ENCODE measurements at places on chromosomes 3 and 15.

DNA sequence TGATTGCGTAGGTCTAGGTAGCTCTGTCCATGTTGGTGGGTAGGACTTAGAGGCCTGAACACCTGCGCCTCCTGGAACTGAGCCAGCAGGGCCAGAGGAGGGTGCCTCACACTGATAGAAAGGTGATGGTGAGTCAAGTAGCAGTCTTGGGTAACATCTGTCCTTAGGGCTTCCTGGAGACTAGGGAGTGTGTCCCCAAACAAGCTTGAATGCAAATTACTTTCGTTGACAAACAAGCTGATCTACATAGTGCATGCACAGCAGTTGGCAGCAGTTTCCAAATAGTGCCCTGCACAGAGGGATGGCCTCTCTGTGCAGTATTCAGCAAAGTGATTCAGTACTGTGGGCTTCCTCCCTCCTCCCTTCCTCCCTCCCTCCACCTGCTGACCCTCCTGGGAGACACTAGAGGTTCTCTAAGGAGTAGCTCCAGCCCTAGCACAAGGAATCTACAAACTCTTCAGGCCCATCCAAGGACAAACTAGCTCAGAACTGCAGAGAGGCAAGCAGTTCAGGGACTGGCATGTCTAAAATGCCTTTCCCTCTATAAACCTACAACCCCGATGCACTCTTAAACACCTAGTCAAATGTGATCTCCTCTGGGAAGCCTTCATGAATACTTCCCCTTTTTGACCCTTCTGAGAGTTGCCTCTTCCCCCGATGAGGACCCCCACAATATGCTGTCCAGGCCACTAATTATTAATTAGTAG lies 61.0 kb downstream of the TLE3 start:
- no peak for DNase-seq

DNA sequence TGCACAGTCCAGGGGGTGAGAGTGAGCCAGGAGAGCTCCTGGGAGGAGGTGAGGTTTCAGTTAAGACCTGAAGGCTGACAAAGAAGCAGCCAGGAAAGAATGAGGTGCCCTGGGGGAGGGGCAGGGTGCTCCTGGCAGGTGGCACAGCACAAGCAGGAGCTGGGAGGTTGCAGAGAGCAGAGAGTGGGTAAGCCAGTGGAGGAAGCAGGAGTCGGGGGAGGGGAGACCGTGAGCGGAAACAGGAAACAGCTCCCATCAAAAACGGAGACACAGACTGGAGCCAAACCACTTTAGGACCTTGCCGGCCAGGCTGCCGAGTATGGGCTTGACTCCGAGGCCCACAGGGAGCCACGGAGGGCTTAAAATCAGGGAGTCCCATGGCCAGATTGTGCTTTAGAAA lies 12.1 kb upstream of the FBLN2 start:
- DNase-seq = no peak

GRCh38 chr3:45341876-45342275 lies 46.5 kb upstream of the LARS2 start:
- DNase-seq = no peak

GRCh38 chr3:4983739-4984510 lies 4.7 kb downstream of the BHLHE40 start:
- DNase-seq = no peak

DNA sequence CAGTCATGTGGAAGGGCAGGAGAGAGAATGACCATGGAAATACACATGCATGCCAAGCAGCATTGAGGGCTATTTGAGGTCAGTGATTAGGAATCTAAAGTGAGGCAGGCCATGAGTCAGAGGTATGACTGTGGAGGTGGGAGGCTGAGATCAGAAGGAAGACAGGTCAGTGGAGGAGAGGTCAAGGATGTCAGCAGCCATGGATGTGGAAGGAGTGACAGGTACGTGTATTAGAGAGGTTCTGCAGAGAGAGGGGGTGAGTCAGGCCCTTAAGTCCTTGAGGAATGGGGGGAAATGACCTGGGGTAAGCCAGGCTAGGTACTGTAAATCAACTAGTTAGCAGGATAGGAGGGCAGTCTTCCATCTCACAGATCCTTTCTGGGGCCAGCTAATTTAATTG lies 166.6 kb downstream of the ANO10 start:
- DNase-seq = peak; percentile 39

DNA sequence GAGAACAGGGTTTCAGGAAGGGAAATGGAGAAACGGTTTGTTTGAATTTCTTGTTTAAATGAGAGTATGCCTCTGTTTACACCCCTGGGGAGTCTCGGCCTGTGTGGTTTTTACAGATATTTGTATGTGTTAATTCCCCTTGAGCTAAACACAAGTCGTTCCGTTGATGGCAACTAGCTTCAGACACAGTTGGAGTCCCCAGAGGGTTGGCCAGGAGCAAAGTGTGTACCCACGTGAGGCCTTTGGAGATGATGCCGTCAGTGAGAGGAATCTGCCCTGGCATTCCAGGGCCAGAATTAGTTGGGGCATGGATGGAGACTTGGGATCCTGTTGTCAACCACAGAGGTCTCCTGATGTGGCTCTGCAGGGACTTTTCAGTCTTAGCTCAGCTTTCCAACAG lies 44.0 kb downstream of the CEMIP start:
- DNase-seq = no peak

GRCh38 chr3:188801393-188801792 lies 370.4 kb upstream of the TPRG1 start:
- no peak for DNase-seq

DNA sequence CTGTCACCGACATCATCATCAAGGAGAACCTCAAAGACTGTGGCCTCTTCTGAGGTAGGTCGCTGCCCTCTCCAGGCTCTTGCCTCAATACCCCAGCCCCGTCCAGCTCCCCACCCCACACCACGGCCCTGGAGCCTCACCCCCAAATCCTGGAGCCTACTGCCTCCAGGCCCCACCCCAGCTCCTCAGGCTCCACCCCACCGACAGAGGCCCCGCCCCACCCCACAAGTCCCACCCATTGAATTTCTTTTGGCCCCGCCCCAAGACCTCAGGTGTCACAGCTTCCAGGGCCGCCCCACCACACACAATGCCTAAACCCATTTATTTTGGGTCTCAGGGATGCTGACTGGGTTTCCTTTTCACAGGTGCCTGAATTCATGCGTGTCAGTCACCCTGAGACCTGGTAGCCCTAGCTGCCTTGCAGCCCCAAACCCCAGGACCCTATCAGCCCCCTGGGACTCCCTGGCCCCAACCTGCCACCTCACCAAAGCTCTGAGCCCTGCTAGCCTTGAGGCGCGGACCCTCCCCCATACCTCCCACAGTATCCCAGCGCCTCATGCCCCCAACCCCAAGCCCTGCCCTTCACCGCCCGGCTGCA lies 3.6 kb downstream of the GNAT1 start:
- no peak for DNase-seq

GRCh38 chr3:2525968-2526367 lies 427.3 kb downstream of the CNTN4 start:
- no peak for DNase-seq

DNA sequence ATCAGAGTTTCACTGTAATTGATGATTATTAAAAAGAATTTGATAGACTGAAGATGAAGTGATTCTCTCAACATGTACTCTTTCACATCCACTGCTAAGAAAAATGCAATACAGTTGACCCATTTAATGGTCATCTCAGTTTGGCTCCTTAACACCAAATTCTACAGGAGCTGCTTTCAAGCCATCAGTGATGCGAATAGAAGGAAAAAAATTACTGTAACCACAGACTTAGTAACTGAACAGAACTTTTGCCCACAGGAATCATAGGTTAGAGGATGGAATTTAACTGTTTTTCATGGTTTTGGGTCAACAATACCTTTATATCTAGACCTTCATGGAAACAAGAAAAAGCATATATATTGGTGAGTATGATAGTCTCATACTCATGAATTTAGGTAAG lies 633.5 kb downstream of the CADM2 start:
- no peak for DNase-seq

DNA sequence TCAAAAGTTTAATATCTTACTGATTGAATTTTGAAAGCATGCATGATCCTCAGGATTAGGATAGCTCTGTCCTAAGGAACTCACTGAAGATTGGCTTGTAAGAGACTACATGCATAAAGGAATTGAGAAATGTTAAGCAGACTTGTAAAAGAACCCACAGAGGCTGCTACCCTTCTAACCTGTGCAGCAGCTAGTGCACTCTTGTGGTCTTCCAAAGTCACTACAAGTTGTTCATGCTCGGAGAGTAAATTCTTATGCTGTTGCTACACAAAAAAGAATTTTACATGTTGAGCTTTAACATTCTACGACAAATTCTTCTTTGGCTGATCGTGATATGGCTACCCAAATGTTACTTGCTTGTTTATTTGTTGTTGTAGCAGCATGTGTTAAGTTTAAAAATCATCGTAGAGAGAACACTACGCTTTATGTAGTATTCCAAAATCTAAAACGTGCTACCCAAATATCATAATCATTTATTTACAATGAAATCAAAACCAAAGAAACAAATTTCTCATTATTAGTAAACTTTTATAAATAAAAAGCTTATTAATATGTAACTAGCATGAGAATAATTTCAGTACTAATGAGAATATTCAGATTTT lies 55.0 kb downstream of the GOLIM4 start:
- DNase-seq = no peak

DNA sequence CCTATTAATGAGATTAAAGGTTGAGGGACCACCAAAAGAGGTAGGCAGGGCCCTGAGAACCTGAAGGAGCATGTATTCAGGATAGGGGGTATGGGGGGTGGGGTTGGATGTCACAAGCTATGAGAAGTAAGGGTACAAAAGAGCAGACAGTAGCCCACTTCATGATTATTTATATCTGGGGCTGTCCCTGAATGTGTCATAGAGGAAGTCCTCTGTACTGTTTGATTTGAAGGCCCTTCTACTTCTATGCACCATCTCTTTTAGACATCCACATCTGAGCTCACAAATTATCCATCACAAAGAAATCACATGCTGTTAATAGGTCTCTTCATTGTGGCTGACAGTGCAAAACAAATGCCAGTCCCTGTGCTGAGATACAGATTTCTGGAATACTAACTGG lies 68.6 kb downstream of the FHIT start:
- DNase-seq = no peak

DNA sequence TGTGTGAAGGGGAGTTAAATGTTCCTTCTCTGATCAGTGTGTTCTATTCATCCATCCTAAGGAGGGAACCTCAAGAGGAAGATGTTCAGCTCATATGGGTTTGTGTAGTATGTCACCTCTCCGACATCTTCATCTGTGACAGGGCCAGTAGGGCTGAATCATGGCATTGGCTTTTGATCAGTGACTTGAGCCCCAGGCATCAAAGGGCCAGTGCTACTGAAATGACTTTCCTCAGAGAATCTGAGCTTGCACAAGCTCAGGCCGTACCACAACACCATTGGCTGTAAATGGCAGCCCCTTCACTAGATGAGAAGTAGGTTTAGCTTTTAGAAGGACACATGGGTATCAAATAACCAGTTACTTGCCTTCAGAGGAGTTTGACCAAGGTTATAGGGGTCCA lies 183.2 kb upstream of the NR2E3 start:
- DNase-seq = no peak

- peak; percentile 35 for DNase-seq
Observed at GRCh38 chr15:33089878-33090757, 104.4 kb downstream of the FMN1 start.

DNA sequence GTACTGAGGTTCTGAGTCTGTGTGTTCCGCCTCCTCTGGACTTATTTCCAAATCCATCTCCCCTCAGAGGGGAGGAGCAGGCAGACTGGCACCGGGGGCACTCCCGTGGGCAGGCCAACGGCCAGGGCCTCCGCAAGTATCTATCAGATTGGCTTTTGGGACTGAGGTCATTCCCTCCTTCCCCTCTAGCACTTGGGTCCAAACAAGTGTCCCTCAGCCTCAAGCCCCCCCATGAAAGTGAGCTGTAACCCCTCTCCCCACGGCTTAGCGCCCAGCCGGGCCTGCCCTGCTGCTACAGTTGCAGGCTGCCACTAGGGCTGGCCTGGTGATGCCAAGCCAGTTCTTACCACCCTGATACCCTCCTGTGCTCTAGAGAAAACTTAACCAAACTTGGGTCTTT lies 17.4 kb downstream of the ITGA11 start:
- DNase-seq = no peak

- DNase-seq = no peak
Observed at GRCh38 chr3:194543550-194543949, 56.7 kb upstream of the ATP13A3 start.

DNA sequence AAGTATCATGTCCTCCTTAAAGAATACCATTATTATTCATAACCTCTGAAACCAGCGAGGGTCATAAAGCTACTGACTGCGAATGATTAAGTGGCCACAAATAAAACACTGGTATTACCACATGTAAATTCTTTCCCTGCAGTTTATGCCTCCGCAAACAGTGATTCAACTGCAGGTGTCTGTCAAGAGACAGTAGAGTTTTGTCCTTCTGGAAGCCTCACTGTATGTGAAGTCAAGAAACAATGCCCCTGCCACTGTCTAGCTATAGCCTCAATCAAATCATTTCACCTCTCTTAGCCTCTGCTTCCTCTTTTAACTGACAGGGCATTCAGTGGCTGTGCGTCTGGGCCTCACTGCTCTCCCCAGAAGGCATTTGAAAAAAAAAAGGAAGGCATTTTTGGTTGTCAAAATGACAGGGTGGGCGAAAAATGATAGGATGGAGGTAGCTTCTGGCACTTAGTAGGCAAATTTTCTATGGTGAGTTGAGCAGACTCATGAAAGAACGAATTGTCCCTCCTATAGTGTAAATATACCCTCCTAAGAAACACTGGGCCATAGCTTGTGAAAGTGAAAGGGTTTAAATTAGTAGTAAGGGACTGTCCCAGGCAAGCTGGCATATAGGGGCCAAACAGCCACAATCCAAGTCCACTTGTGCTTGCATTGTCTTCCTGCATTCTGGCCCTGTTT lies 66.7 kb downstream of the FILIP1L start:
- DNase-seq = peak; percentile 68

DNA sequence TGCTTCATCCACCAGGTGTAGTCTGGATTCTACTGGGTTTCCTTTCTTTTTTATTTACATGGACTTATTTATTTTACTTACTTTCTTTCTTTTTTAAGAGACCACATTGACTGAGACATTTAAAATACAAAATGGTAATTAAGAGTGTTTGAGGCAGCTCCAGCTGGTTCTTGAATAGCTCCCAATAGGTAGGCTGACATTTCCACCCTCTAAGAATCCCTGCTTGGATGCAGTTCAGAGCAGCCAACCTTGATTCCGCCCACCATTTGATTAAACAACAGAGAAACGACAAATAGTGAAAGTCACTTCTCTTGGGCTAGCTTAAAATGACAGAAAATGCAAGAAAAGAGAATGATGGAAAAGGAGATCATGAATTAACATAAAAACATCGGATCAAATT lies 270.5 kb downstream of the TUSC7 start:
- DNase-seq = no peak

DNA sequence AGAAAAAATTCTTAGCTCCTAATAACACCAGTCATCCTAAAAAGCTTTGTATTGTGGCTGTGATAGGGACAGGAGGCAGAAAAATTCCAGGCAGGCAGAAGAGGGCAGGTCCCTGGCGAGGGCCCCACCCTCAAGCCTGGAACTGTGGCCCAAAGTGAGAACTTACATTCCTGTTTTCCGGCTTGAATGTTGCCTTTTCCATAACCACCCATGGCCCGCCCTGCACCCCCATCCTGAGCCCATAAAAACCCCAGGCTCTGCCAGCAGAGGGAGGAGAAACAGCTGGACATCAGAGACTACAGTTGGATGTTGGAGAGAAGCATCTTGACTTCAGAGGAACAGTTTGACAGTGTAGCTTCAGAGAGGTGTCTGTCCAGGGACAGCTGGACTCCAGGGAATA lies 37.3 kb downstream of the SLCO2A1 start:
- DNase-seq = no peak

GRCh38 chr15:48486228-48486627 lies 155.0 kb downstream of the DUT start:
- DNase-seq = no peak

GRCh38 chr3:182121401-182121800 lies 409.7 kb downstream of the SOX2 start:
- DNase-seq = no peak

GRCh38 chr3:77686560-77686959 lies 646.7 kb downstream of the ROBO2 start:
- no peak for DNase-seq

Data from GM04503 (cell line).